ENCODE measurements at places on chromosomes 16 and 17.
A peak's percentile ranks its signal among the peaks of the same experiment; 100 is the strongest.

DNA sequence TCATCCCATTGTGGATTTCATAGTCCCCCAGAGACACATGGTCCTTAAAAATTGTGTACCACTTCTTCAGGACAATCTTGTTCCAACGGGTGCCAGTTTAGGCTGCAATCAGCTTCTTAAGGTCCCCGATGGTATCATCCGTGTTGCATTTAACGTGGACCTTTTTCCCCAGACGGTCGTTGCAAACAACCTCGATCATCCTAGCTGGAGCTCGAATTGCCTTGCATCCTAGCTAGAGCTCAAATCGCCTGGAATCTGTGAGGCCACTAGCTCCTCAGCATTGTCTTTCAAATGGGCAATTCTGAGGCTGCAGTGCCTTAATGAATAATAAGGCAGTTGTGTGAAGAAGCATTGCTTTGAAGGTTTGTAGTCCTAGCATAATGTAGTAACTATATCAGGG is 37.7 kb upstream of the RHBDL3 start:
- no peak for DNase-seq

DNA sequence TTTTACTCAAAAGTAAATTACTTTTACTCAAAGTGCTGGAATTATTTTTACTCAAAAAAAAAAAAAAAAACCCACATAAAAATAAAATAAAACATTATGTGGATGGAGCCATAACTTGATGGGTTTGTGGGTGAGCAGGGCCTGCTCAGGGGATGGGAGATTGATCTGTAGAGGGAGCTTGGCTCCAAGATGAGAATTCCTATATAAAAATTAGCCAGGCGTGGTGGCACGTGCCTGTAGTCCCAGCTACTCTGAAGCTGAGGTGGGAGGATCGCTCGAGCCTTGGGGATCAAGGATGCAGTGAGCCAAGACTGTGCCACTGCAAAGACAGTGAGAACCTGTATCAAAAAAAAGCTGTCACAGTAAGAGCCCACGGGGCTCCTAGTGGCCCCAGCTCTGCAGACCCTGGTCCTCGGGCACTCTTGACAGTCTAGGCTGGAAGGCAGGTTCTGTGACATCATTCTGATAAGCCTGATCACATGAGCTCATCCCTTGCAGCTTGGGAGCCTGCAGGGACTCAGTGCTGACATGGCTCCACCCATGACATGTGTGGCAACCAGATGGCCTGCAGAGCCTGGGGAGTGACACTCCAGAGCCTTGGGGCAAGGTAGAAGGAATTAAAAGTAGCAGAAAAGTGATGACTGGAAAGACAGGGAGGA is 42.5 kb downstream of the ST3GAL2 start:
- DNase-seq, result no peak

- no peak for DNase-seq
These were observed 12.7 kb downstream of the EARS2 start for GRCh38 chr16:23544436-23544835.

DNA sequence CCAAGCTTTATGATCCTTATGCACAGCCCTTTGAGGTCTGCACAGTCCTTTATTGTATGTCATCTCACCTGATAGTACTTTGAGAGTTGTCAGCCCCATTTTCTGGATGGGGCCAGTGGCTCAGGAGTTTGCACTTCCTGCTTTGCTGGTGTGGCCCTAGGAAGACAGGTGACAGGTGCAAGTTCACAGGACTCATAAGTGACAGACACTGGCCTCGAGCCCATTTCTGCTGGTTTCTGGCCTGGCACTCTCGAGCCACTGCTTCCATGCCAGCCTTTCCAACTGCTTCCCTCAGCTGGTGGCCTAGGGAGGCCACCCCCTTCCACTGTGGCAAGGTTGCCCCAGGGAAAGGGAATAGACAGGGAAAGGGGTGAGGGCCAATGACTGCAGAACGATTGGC is 84.4 kb upstream of the CCL1 start:
- no peak for DNase-seq

GRCh38 chr16:28001184-28001583 is 62.3 kb downstream of the GSG1L start:
- DNase-seq, result no peak

DNA sequence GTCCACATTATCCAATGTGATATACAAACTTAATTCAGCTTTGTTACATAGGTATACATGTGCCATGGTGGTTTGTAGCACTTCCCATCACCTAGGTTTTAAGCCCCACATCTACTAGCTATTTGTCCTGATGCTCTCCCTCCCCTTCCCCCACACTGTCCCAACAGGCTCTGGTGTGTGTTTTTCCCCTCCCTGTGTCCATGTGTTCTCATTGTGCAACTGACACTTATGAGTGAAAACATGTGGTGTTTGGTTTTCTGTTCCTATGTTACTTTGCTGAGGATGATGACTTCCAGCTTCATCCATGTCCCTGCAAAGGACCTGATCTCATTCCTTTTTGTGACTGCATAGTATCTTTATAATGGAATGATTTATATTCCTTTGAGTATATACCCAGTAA is 196.7 kb downstream of the CDH11 start:
- DNase-seq, result no peak

DNA sequence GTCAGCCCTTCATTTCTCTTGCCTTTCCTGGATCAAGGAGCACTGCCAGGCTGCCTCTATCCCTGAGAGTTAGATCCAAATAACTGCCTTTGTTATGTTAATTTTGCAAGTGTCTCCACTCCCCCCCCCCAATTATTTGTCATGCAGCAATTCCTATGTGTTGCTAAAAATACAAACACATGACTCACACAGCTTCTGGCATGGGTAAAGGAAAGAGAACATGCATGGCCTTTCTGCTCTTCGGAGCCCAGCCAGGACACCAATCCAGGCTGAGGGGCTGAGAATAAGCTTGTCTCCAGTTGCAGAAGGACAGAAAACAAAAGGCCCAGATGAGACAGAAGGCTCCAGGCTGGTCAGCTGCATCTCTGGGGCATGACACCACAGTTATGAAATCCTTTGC is 148.0 kb upstream of the TNRC6C start:
- DNase-seq, result no peak

DNA sequence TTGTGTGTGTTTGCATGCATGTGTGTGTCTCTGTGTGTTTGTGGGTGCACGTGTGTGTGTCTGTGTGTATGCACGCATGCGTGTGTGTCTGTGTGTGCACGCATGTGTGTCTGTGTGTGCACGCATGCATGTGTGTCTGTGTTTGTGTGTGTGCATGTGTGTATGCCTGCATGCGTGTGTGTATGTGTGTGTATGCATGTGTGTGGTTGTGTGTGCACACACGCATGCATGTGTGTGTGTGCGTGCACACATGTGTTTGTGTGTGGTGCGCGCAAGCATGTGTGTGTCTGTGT is 239.9 kb upstream of the TNRC6C start:
- DNase-seq, result no peak

DNA sequence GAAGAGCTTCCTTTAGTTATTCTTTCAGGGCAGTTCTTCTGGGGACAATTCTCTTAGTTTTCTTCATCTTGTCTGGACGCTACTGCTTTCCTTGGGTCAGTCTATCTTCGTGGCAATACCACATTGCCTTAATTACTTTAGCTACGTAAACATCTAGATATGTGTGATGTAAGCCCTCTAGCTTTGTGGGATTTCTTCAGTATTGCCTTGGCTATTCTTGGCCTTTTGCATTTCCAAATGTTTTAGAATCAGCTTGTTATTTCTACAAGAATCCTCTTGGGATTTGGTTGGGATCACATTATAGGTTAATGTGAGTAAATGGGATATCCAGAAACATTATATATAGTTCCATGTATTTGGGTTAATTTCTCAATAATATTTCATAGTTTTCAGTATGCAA is 9.0 kb upstream of the ST6GALNAC2 start:
- no peak for DNase-seq

DNA sequence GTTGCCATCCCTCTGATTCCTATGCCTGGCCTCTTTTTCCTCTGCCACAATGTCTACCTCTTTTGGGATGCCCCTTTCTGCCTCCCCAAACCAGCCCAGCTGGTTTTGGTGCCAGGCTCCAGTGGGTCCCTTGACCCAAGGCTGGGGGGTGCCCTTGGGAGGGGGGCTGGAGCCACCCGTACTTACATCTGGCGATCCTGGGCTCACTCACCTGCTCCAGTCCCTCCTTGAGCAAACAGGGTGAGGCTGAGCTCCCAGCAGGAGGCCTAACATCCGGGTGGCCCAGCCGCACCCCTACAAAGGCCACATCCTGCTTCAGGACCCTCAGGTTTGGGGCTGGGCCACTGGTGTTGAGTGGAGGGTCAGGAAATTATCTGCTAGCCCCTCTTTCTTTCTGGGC is 1.2 kb downstream of the ERN2 start:
- no peak for DNase-seq

DNA sequence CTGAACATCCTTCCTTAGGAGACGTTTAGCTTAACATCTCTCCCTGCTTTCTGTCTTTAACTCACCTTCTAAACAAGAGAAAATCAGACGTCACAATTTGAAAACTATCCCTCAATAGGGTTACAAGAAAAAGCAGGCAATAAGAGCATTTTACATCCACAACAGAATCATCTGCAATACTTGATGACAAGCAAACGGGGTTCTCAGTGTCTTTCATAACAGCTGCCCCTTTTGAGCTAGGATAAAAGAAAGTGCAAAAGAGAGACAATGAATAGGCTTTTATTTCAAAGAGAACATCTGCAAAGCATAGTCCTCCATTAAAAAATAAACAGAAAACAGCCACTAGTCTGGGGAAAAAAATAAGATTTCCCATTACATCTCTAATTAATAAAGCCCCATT is 13.2 kb downstream of the XYLT1 start:
- no peak for DNase-seq

DNA sequence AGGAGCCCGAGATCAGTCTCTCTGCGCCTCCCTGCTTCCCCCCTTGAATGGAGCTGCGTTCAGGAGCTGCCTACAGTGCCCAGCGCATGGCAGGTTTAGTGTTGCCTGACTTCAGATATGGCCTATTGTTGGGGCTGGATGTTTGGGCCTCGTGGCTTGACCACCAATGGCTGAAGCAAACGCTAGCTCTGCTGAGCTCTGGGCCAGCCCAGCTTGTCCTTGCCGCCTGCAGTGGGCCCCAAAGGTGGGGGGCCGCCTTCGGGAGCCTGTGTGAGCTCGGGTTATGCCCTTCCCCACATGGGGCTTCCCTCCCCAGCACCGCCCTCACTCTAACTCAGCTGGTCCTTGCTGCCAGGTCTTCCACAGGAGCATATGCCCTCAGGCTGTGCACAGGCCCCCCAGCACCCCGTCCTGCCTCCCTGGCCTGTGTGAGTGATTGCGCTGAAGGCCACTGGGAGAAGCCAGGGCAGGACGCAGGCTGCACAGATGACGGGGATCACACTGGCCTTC is 2.0 kb upstream of the METTL26 start:
- no peak for DNase-seq

DNA sequence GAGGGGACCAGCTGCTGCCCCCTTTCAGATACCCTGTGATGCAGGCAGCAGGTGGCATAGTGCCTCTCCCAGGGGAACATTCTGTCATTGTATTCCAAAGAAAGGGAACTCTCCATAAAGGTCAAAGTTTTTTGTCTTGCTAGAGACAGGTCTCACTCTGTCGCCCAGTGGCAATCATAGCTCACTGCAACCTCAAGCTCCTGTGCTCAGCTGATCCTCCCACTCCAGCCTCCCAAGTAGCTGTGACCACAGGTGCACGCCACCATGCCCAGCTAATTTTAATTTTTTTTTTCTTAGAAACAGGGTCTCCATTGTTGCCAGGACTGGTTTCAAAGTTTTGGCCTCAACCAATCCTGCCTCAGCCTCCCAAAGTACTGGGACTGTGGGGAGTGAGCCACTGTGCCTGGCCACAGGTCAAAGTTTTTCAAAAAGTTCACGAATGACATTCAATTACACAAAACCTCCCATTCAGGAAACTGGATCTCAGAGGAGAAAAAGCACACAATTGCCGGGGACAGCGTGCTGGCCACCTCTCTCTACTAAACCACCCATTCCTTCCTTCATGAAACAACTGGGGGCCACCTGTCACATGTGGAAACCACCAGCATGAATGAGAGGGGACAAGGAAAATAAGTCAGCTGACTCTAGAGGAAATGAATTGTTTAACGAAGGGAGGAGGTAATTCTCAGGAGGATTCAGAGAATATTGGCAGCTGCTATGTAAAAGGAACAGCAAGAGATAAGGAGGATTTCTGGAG is 80.0 kb downstream of the MARCHF10 start:
- no peak for DNase-seq

DNA sequence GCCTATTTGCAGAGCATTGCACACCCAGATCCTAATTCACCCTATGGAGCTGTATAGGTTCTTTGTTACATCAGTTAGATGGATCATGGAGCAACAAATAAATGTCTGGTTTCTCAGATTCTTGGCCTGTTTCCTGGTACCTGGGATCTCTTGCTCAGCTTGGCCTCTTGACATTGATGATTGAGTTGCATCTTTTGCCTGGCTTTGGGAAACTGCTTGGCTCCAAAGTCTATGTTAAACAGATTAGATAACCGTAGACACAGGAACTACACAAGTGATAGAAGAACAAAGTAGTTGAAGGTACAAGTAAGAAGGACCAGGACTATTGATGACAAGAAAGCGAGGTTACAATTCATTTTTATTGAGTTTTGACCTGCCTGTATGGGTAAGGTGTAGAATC is 77.3 kb downstream of the TMEM100 start:
- no peak for DNase-seq

- DNase-seq, result no peak
These were observed 221.7 kb upstream of the HSBP1 start for GRCh38 chr16:83586036-83586435.

- DNase-seq, result peak; percentile 61
These were observed 27.4 kb upstream of the SLC38A10 start for GRCh38 chr17:81322271-81323082.

- peak; percentile 96 for DNase-seq
These were observed 9.0 kb upstream of the CLDN9 start for GRCh38 chr16:3003582-3004270.

- no peak for DNase-seq
These were observed 871 bp downstream of the ABCA8 start for GRCh38 chr17:68954146-68954896.

- peak; percentile 34 for DNase-seq
These were observed 245.7 kb downstream of the PRKCA start for GRCh38 chr17:66548158-66548557.

DNA sequence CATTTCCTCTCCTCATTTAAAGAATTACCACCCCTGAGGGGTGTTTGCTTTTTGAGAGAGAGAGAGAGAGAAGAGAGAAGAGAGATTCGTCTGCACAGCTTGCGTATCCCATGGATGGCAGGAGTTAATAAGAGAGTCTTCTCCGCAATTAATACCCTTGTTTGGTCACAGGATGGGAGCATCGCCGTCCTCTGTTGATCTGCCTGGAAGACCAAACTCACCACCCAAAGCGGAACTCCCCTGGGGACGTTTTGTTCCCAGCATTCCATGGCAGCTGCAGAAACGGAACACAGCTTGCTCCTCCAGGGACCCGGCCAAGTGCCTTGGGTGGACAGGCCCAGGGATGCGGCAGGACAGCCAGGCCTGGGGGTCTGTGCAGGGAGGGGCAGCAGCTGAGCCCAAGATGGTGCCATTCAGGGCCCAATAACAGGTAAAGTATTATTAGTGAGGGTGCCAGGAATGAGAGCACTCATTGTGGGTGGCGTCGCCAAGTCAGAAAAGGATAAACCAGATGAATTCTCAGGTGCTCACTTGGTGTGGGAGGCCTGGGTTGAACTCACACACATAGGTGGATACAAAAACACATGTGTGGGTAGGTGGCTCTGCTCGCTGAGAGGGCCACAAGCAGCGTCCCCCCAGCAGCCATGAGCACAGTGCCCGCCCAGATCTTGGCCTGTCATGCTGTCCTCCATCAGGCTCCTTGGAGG is 83.1 kb downstream of the NT5M start:
- no peak for DNase-seq

- DNase-seq, result no peak
These were observed 502.3 kb downstream of the RBFOX1 start for GRCh38 chr16:7834771-7835431.
